ENCODE measurements at places on chromosomes 11 and 22.

- no peak for DNase-seq
Observed at GRCh38 chr11:108568195-108568858, 25.2 kb downstream of the EXPH5 start.

- peak; percentile 61 for DNase-seq
Observed at GRCh38 chr22:28019360-28019759, 100.3 kb upstream of the PITPNB start.

GRCh38 chr11:110430267-110431050 is 711 bp downstream of the FDX1 start:
- DNase-seq, result no peak

DNA sequence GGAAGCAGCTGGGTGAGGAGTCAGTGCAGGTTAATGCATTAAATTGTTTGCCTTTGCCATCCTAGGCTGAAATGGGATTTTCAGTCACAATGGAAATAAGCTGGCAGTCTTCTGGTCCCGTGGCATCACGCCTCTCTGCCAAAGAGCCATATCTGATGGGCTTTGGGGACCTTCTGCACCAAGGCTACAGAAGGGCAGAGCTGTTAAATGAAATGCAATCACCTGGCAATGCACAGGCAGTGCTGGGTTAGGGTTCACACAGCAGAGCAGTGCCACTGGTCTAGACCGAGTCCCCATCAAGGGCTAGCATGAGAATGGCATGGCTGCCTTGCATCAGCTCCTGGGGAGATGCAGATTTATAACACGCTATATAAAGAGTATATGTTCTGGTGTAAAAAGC is 749.2 kb downstream of the NTM start:
- DNase-seq, result no peak

DNA sequence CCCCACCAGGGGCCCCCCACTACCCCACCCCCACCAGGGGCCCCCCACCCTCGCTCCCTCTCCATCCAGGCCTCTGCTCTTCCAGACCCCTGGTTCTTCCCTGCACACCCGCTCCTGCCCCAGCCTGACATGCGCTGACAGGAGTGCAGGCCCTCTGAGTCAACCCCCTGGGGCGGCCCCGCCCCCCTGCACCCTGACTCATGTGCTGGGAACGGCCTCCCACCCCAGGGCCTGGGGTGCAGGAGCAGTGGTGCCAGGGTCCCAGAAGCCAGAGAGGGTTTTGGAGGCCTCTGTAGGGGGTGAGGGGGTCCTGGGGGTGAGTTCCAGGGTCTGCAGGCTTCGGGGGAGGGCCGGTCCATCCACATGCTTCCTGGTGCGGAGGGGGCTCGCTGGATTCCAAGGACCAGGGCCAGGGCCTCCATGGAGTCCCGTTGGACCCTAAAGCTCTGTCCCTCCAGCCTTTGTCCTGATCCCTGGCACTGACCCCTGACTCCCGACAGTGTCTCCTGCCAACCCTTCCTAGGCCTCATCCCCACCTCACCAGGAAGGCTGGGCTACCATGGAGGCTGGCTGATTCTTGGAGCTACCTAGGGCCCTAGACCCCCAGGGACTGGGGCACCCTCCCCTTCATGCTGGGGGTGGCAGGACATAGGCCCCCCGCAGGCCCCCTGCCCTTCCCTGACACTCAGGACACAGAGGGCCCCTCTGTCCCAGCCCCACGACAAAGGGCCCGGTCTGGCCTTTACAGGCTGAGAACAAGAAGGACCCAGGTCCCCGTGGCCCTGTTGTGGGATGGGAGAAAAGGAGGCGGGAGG is 583 bp upstream of the PKP3 start:
- peak; percentile 100 for DNase-seq

- peak; percentile 100 for DNase-seq
Observed at GRCh38 chr11:10454878-10455631, at the start of gene AMPD3. Gene AMPD3 (plus strand): TSS chr11:10455264. CDS start chr11:10461520, 6,256 bp downstream.

DNA sequence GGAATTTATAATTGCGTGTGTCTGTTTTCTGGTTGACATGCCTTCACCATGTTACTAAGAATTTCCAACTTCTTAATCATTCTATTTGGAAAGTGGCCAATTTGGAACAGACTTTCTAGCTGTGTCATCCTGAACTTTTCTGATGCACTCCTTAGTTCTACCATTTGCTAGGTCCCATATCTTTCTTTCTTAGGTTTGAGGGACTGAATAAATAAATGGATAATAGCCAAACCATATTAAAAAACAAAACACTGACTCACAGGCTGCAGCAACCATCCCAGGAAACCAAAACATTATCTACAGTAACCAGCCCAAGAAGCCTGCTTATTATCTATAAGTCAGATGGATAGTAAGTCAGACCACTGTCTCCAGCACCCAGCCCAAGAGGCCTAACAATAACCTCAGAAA is 57.5 kb upstream of the PLET1 start:
- DNase-seq, result peak; percentile 23
